ENCODE measurements at places on chromosomes 2 and 18.

GRCh38 chr18:4751523-4751922 is 296.4 kb upstream of the DLGAP1 start:
- no peak for DNase-seq

- no peak for DNase-seq
Measured at GRCh38 chr2:29749843-29750242, 171.5 kb downstream of the ALK start.

GRCh38 chr2:107062599-107063220 is 176.7 kb upstream of the ST6GAL2 start:
- DNase-seq = no peak

DNA sequence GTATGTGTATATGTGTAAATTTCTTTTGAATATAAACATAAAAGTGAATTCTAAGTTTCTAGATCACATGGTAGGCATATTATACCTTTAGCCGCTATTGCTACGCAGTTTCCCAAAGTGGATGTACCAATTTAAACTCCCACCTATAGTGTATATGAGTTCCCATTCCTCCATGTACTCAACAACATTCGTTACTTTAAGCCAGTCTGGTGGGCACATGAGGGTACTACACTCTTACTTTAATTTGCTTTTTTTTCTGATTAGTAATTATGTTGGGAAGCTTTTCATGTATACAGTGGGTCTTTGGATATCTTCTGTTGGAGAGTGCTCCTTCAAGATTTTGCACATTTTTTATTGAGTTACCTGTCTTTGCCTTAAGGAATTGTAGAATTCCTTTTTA is 683.8 kb downstream of the ERBB4 start:
- DNase-seq = no peak

DNA sequence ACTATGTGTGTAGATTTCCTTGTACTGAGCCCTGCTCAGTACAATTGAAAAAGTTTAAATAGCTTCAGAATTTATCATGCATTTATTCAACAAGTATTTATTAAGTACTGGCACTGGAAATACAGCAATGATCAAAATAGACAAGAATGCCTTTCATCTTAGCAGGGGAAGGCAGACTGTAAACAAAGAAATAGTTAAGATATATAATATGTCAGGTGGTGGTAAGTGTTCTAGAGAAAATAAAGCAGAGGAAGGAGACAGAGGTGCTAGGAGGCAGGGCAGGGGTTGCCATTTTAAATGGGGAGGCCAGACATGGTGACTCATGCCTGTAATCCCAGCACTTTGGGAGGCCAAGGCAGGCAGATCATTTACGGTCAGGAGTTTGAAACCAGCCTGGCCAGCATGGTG is 13.6 kb upstream of the LIPG start:
- DNase-seq = no peak

GRCh38 chr2:152557273-152557888 is 159.9 kb downstream of the PRPF40A start:
- no peak for DNase-seq

- DNase-seq = no peak
Measured at GRCh38 chr2:29323301-29323700, 208.1 kb downstream of the CLIP4 start.
